Kidney glomerular epithelial cell (primary cell): ENCODE measurements at places on chromosomes 5 and 9.

GRCh38 chr5:68141494-68141893, 74.1 kb upstream of the PIK3R1 start:
- peak; percentile 46 for DNase-seq

DNA sequence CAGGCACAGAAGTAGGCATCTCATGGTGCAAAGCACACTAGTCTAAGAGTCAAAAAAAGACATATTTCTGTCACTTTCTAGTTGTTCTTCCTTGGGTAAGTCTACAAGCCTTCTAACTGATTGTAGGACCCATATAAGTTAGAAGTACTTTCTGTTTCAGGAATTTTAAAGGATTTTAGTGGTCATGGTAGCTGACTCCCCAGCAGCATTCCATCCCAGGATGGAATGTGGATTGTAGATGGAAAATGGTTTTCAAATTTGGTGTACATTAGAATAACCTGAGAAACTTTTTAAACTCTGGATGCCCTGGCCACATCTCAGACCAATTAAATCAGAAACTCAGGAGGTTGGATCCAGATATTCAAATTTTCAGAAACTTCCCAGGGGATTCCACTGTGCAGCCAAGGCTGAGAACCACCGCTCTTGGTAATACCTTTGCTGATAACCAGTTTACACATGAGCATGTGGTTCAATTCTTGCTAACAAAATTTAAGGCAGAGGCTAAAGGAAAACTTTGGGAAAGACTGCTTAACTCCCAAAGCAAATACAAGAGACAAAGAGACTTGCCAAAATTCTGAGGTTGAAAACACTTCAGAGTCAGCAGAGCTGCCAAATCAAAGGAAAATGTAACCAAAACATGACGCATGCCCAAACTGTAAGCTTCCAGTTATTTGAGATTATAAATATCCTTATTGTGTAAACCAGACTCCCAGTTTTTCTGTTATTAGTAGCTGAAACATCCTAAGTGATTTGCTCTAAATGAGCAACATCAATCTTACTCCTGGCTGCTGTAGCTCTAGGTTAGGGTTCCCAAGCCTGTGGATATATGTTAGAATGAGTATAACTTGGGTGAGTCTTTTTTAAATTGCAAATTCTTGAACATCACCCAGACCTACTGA, 145.4 kb upstream of the MTAP start:
- DNase-seq, result no peak

DNA sequence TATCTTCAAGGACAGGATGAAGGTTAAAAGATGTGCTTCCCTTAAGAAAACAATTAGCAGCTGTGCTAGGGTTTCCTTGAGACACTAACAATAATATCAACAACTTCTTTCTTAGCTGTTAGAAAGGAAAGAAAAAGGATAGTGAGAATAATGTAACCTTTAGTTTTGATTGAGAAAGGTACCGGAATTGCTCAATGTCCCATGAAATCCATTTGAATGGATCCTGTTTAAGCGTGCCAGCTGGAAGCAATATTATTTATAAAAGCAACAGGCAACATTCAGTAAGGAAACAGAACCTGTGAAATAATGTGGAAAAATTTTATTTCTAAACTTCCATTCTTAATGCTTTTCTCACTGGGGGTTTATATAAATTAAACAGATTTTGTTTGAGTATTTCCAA, 120.9 kb downstream of the CCDC192 start:
- DNase-seq, result no peak

- DNase-seq, result peak; percentile 76
These were observed 82.5 kb downstream of the SEMA6A start for GRCh38 chr5:116492016-116492623.

DNA sequence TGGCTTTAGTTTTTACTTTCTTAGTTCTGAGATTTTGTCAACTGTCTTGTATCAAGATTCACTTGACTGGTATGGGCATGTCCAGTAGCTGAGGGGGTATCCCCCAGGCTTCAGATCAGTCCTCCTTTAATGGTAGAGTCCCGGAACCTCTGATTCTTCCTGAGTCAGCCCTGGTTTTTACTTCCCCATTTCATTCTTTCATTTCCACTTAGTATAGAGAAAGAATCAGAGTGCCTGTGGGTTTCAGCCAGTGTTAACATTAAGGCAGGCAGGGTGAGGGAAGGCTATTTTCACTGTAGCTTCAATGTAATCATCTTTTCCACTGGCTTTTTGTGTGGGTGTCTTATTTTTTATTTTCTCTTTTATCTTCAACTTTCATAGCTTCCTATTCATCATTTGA, 8.3 kb upstream of the COMMD10 start:
- no peak for DNase-seq

GRCh38 chr9:81902626-81903025, 25.6 kb upstream of the SPATA31D4 start:
- no peak for DNase-seq

DNA sequence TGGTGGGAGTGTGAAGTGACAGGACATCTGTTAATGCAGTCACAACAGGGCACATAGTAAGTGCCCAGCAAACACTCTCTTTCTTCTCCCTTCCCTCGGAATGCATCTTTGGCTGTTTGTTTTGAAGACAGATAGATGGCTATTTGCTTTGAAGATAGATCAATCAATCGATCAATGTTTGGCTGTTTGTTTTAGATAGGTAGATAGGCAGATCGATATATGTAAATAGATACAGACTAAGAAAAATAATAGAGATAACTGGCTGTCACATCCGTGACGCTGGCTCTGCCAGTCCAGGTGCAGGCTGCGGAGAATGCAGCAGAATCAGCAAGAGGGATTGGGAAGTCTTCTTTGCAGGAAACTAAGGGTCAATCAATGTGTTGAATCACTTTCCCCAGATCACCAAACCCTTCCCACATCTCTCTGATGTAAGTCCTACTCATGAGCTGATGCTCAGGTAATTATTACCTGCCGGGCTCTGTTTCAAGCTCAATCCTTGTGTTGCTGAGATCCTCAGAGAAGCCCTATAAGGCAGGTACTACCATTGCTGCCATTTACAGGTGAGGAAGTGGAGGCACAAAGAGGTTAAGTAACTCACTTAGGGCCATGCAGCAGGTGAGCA, 60.8 kb downstream of the ERGIC1 start:
- no peak for DNase-seq

GRCh38 chr5:93192683-93193082, 388.3 kb downstream of the NR2F1-AS1 start:
- no peak for DNase-seq

GRCh38 chr5:81363093-81363871, 30.7 kb downstream of the ACOT12 start:
- no peak for DNase-seq

GRCh38 chr9:114434878-114435311, 47.1 kb upstream of the AKNA start:
- peak; percentile 4 for DNase-seq

DNA sequence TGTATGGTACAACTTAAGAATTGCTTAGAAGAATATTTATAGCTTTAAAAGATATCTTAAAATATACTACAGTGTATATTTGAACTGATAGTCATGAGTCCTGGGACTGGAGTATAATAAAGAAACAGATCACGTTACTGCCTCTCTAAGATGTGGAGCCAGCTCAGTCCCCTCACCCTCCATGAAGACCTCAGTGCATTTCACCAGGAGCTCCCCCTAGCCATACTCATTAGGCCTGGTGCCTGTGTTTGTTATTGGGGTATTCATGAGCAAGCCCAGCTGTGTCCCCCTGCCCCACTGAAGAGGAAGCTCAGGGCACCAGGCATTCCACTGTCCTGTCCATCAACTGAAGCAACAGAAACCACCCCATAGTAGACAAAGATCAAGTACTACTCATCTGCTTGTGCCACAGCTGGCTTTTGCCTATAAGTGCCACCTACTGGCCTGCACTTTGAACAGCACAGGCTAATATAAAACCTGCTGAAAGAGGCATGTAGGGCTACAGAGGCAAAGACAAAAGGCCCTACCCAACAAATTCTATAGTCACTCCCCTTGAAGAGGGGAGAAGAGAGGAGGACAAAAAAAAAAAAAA, 850.2 kb upstream of the NUDT12 start:
- peak; percentile 1 for DNase-seq

DNA sequence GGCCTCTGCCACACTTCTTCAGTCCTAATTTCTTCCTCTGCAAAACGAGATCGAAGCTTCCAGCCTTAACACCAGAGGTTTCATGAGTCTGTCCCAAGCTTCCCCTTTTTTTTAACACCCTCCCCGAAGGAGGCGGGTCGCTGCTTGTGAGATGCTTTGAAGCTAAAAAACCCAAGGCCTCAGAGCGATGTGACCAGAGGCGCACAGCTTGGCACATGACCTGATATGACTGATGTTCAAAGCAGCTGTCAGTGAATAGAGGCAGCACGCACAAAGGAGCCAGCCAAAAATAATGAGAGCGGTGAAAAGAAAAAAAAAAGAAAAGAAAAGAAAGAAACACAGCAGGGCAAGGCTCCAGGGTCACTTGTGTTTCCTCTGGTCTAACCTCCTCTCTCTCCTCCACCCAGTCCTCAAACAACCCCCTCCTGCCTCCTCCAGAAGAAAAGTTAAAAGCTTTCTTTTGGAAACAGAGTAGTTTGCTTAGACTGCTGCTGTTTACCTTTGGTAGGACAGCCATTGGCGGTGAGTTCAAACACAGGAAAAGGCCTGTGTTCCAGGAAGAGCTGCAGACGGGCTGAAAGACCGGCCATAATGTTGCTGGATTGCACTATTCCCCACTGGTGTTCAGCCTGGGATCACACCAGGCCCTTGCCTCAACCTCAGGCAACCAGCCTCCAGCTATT, 10.9 kb upstream of the ZNF366 start:
- DNase-seq, result no peak

GRCh38 chr9:123771690-123772089, 158.2 kb downstream of the DENND1A start:
- DNase-seq, result no peak

DNA sequence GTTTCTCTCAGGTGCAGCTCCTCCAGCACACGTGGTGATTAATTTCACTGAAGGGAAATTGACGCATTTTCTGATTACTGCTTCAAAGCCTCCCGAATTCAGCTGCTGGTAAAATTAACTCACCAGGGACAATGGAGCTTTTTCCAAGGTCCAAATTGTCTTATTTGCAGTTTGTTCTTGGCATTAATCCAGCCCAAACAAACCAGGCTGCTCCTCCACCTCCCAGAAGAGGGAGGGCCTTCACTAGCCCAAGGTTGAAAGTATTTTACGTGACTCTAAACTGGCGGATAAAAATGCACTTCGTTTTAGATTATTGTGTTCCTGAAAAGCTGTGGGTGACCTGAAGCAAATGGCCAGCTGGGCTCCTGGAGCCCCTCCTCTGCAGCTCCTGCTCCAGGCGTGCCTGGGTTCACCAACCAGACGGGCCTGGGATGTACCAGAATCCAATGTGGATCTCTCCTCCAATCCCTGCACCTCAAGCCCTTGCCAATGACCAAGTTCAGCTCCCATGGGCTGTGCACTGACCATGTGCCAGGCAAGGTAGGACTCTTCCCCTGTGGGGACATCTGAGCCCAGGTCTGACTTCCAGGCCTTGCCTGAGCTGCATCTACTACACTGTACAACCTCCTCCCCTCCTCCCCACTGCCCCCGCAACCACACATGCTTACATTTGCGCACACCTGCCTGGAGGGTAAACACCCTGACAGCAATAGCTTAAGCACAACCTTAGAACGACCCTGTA, 193.4 kb downstream of the CDK5RAP2 start:
- peak; percentile 20 for DNase-seq

- peak; percentile 32 for DNase-seq
These were observed 466.0 kb upstream of the ADAMTS16 start for GRCh38 chr5:4674166-4674565.

- no peak for DNase-seq
These were observed 286.5 kb downstream of the ZNF608 start for GRCh38 chr5:124459984-124460383.

- DNase-seq, result no peak
These were observed 15.0 kb downstream of the TLX3 start for GRCh38 chr5:171323806-171324632.

DNA sequence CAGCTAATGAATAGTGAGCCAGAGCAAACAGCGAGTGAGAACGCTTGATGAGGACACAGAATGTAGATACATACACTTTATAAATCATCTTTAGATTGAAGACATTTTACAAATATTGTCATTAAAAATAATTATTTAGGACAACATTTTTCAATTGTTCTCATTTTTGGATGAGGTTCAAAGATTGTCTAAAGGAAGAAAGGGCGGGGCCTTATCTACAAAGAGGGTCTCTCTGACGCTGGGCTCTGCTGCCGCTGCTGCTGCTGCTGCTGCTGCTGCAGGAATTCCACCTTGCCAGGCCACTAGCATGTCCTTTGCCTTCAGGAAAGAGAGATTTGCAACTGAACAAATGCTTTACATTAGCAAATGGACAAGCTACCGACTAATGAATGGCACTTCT, 220.7 kb upstream of the TMEM161B start:
- DNase-seq, result no peak

- DNase-seq, result no peak
These were observed 10.6 kb downstream of the PRDM6 start for GRCh38 chr5:123099514-123100151.
